ENCODE measurements at places on chromosomes 12 and 14. TPM values are rescaled to one million over a fixed set of nuclear protein-coding genes. Genes with fewer than 3 reads are reported as not detected.
A peak's percentile ranks its signal among the peaks of the same experiment; 100 is the strongest.

DNA sequence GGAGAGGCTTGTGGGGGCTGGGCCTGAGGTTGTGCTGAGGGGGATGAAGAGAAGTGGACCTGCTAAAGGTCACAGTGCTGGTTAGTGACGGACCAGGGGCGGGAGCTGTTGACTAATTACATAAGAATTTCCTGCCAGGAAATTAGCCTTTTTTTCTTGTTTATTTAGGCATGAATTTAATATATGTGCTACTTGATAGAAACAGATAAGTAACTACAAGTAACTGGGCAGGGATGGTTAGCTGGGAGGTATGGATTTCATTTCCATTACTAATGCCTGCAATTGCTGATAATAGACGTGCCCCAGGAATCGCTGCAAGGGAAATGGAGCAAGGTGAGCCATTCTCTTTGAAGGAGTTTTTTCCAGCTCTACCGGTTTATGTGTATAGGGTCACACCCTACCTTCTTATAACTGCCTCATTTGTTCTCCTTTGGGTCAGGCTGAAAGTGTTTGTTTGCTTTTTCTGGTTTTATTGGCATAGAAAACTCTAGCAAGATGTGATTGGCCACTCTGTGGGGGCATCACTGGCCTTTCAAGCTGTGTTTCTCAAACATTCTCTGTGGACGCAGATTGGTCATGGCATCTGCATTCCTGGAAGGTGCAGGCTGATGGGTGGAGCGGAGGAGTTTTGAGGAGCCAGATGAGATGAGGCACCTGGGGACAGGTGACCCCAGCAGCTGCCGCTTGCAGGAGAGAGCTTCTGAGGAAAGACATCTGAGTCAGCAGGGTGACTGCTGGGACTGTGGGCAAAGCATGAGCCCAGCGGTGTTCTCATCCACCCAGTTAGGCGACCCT, 19.0 kb upstream of the GPRC5A start:
- H3K27ac ChIP-seq = no peak overlapping the region
- no peak for DNase-seq
- H3K4me1 ChIP-seq = no peaks in the 10 kb centered on the region
- peaks cover 3% of the 10 kb centered on the region for H3K36me3 ChIP-seq
- H3K4me3 ChIP-seq = no peak overlapping the region
- no peaks in the 10 kb centered on the region for H3K27me3 ChIP-seq

DNA sequence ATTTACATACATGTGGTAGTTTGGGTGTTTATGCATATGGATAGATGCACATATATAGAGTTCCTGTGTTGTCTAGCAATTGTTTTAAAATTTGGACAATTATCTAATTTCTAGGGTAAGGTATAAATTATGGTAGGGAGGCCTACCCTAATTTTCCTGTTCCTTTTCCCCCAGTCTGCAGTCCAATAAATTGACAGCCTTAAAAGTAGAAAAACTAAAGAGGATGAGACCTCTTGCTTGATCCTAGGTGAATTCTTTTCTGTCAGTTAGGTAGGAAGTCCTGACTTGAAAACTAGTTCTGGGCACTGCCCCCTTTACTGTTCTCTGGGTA, 2.1 kb upstream of the CDKN1B start:
- peaks cover 24% of the 10 kb centered on the region for H3K36me3 ChIP-seq
- no peaks in the 10 kb centered on the region for H3K27me3 ChIP-seq
- peak overlapping the region; percentile 92 for H3K27ac ChIP-seq

The DNAH10 gene
- total RNA-seq = 0.30 TPM

The REM2 gene
- total RNA-seq = 5.7 TPM
